ENCODE measurements at places on chromosomes 5 and 9.
A peak's percentile ranks its signal among the peaks of the same experiment; 100 is the strongest.

DNA sequence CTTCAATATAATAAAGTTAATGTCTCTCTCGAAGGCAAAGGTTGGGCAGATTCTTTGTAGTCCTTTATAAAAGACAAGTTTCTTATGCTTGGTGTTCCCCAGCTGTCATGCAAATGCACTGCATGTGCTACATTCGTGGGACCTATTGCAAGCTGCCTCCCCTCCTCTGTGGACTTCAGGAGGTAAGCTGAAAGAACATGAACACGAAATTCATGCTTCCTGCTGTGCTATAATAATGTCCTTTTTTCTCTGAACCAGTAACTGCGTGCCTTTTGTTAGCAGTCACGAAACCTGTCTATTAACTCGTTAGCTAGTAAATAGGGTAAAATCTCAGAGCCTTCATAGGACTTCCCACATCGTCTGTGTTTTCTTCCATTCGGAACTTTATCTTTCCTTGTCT is 363.5 kb downstream of the CDH9 start:
- no peak for DNase-seq

DNA sequence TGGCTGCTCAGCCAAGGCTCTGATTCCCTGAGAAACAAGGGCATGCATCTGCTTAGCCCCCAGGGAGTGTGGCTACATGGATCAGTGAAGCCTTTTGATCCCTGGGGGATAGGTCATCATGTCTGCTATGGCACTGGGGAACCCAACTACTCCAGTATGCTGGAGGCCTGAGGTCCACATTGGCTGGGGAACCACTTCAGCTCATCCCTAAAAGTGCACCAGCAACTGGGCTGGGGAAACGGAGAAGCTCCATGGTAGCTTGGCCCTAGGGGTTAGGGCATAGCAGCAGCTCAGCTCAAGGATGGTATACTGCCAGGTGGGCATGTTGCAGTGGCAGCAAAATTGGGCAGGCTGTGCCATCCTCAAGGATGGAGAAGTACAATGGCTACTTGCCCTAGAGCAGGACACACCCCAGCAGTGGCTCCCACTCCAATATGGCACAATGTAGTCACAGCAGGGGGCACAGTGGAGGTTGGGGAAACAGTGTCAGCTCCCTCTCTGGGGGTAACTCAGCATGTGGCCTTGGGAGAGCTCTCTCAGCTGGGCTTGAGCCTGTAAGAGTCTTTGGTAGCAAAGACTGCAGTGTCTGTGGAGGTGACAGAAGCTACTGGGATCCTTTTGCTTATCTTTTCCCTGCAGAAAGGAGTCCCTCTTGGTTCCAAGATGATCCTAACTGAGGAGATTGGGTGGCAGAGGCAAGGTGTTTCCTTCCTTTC is 111.5 kb upstream of the FSTL4 start:
- DNase-seq = no peak

GRCh38 chr5:142181096-142181495 is 72.5 kb downstream of the NDFIP1 start:
- DNase-seq = no peak

DNA sequence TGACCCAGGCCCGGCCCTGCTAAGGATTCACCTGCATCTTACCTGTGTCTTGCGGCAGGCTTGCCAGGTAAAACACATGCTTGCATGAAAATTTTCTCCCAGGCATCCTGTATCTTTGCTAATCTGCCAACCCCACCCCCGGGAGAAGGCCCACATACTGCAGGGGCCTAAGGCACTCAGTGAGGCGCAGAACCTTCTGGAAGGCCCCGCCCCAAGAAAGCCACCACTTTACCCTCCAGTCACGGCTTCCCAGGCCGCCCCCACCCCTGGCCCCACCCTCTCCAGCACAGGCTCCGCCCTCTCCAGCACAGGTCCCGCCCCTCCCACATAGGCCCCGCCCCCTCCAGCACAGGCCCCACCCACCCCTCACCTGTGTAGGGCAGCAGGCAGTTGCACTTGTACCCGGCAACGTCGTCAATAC is 29.8 kb upstream of the SEC16A start:
- no peak for DNase-seq

- DNase-seq = no peak
Measured at GRCh38 chr9:110011628-110012320, 196.2 kb downstream of the C9orf152 start.

- no peak for DNase-seq
Measured at GRCh38 chr9:91930475-91930874, 19.6 kb downstream of the ROR2 start.

DNA sequence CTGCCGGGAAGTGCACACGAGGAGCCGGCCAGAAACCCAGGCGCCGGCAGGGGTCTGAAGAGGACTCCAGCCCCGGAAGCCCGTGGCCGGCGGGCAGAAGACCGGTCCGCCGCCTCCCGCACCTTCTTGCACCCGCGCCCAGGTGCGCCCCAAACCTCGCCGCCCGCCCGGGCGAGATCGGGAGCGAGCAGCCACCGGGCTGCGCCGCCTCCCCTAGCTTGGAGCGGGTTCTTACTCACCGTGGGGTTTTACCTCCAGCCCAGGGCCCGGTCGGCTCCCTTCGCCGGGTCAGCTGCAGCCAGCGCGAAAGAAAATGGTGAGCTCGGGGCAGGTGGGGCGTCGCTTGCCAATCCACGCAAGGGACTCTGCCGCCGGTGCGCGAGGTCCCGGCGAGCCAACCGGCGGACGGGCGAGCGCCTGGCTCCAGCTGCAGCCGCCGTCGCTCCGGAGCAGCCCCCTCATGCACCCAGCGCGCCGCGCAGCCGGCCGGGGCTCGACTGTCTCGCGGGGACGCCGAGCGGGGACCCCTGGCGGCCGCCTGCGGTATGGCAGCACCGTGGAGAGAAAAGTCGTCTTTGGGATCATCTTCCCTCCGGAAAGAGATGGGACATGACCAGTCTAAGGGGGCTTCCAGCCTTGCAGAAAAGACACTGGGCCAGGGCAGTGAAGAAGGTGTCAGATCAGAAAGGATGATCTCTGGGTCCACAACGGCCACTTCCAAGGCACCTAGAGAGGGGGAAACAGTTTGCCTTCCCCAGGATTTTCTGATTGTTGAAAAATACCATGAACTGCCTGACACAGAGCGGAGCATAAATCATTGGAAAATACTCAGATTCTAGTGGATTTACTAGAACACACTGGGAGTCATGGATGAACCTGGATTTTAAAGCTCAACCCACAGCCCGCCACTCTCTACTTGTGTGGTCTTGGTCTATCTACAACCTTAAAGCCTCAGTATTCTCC is at the start of gene MOB3B:
Gene MOB3B (minus strand): TSS at position 499 of the 963 bp plus-strand sequence. CDS start 74,264 bp downstream, outside the sequence.
- peak; percentile 82 for DNase-seq

DNA sequence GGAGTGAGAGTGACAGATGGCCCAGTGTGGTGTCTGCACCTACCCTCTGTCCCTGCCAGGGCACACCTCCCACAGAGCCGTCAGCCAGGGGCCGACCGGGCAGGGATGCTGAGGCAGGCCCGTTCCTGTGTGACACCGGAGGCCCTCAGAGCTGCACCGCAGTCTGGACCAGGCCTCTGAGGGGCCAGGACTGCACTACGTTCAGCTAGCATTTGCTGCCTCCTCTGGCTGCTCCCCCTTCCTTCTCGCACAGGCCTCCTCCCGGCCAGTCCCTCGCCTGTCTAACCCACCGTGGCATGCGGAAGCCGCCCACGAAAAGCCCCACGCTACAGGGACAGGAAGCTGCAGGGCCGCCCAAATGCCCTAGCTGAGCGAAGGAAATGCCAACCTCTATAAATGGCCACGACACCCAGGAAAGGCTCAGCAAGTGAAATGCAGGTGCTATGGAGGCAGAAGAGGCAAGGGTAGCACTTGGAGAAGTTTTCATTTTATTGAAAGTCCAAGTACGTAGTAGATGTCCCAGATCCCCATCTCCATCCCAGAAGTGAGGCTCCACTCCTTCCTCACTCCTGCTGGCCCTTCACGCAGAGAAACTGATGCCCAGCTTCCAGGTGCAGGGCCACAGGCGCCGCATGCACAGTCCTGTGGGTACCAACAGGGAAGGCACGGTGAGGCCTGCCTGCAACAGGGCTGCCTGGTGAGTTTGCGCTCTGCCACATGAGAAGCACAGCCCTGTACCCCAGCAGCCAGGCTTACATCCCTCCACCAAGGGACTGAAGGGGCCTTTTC is 38.7 kb downstream of the MAPK9 start:
- no peak for DNase-seq

GRCh38 chr5:174733091-174733690 is 8.8 kb downstream of the MSX2 start:
- DNase-seq = no peak

GRCh38 chr5:51202161-51202560 is 181.1 kb upstream of the ISL1 start:
- DNase-seq = no peak

- DNase-seq = no peak
Measured at GRCh38 chr9:78158286-78158685, 77.6 kb upstream of the CEP78 start.

- DNase-seq = peak; percentile 74
Measured at GRCh38 chr9:34123682-34124081, 2.8 kb downstream of the DCAF12 start.

DNA sequence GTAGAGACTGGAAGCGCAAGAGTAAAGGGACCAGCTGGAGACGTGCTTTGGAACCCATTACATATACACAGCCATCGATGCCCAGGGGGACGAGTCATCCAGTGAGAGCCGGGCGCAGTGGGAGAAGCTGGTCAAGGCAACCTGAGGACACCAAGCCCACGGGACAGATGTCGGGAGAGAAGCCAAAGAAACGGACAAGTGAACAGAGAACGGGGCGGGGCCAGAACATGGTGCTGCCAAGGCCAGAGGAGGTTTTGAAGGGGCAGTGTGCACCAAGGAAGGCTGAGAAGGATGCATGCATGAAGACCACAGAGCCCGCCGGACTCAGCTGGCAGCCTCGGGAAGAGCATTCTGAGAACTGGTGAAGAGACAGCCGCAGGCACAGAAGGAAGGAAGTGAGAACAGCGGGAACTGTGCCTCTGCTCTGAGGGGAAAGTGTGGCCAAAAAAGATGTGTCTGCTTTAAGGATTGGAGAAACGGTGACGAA is 20.3 kb downstream of the CAMSAP1 start:
- DNase-seq = no peak

GRCh38 chr5:80935811-80936385 is 24.3 kb upstream of the RASGRF2 start:
- no peak for DNase-seq

- no peak for DNase-seq
Measured at GRCh38 chr5:32578363-32578762, 7.0 kb upstream of the SUB1 start.

DNA sequence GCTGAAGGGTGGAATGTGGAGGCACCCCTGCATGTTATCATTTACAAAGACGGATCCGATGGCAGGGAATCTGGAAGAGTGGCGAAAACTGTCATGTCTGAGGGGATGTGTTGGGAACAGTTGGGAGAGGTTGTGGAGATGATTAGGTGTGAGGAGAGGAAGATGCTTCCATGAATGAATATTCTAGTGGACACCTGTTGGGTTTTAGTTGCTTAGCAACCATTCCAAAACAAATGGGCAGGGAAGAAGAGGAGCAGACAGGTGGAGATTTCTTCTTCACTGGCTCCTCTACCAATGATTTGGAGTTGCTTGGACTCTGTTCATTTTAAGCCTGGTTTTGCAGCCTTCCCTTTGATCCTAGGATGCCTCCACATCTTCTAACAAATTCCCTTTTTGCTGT is 465.3 kb upstream of the CLINT1 start:
- DNase-seq = no peak

- DNase-seq = no peak
Measured at GRCh38 chr5:111384220-111384619, 128.1 kb downstream of the STARD4 start.

DNA sequence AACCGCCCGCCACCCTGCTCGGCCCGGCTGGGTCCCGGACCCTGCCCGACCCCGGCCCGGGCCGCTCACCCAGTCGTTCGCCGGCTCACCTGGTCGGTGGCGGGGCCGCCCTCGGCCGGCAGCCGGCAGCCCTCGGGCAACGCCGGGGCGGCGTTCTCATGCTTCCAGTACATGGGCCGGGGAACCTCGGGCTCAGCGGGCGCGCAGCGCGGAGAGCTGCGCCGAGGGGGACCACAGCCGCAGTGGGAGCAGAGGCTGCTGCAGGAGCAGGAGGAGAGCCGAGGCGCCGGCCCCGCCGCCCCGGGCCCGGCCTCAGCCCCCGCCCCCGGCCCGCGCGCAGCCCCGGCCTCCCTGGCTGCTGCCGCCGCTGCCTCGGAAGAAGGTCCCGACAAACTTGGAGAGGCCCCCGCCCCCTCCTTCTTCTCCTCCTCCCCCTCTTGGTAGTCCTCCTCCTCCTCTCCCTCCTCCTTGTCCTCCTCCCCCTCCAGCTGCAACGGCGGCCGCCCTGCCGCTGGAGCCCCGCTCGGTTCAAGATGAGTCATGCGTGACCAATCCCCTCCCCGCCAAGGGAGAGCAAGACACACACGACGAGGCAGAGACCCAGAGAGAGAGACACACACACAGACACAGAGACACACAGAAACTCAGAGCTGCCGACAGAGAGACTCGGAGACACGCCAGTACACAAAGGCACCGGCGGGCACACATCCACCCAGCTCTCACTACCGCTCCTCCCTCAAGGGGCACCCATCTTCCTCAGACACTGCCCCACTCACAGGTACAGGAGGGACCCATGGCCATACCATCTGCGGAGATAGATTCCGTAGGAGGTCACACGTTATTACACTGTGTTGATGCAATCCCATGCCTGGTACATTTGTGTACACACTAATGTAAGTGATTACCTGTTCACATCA is at the start of gene LHX6:
Gene LHX6 (minus strand): TSS at position 390 of the 917 bp plus-strand sequence. CDS start 217 bp downstream, at position 173.
- DNase-seq = no peak

DNA sequence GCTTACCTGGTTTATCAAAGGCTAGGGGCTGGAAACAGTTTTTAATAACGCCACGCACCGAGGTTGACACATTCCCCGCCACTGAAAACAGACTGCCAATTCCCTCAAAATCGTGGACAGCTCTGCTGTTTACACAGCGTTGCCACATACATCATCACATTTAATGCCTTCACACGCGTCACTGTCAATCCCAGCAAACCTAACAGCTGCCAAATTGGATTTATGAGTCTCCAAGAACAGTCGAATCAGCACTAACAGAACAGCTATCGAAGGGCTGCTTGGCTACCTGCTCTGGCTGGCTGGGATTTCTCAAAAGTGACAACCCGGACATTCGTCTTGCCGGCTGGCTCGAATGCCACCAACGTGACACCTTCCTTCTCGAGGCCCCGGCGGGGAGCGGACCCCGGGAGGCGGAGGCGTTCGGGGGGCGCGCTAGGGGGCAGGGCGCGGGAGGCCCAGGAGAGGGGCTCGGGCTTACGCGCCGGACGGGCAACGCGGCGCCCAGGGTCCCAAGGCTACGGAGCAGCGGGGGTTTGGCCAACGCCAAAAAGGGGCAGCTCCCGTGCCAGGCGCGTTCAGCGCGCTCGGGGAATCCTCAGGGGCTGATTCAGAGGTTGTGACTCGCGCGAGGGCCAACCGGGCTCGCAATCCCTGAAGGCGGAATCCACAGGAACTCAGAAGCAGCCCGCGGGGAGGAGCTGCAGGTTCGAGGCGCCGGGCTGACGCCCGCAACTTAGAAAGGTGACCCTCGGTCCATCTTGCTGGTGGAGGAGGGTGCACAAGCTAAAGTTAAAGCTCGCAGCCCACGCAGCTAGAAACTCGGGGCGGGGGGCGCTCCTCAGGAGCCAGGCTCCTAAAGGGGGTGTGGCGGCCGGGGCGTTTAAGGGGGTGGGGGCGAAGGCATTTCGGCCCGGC is 1.2 kb downstream of the CDC14B start:
- no peak for DNase-seq

- no peak for DNase-seq
Measured at GRCh38 chr5:95262933-95263660, 21.8 kb downstream of the MCTP1 start.

Data from GM12865 (cell line).